ENCODE measurements at places on chromosomes 13 and 19.

DNA sequence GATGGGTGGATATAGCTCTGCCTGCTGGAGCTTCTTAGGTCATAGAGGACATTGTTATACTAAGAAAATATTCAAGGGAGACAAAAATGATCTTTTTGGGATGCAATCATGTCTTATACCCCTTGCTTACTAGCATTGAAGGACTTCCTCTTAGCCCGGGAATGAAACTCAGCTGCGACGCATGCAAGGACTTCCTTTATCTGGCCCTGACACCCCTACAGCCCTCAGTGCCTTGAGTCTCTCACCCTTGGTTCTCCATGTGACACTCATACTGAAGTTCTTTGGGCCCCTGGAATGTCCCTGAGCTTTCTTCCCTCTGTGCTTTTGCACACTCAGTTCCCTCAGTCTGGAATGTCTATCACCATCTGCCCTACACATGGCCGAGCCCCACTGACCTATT is 72.5 kb upstream of the MTIF3 start:
- DNase-seq, result no peak

GRCh38 chr13:102812611-102813287 is 13.8 kb downstream of the BIVM start:
- DNase-seq, result no peak

DNA sequence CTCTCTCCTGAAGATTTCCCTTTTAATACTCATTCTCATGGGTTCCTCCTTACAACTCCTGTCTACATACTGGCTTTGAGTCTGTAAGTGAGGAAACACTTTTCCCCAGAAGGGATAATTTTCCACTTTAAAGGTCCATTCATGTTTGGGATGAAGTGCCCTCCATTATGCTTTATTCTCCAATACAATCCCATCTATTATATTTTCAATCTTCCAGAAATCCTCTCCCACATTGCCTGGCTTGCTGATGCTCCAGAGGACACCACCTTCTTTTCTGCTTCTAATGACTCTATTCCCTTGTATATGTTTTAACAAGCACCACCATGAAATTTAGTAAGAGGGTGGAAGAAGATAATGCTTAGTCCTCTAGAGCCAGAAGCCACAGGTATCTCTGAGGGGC is 92.7 kb upstream of the NBEA start:
- DNase-seq, result no peak

- no peak for DNase-seq
Observed at GRCh38 chr19:34475026-34475974, 6.3 kb upstream of the WTIP start.

- DNase-seq, result no peak
Observed at GRCh38 chr13:29621051-29621800, 25.7 kb upstream of the SLC7A1 start.

DNA sequence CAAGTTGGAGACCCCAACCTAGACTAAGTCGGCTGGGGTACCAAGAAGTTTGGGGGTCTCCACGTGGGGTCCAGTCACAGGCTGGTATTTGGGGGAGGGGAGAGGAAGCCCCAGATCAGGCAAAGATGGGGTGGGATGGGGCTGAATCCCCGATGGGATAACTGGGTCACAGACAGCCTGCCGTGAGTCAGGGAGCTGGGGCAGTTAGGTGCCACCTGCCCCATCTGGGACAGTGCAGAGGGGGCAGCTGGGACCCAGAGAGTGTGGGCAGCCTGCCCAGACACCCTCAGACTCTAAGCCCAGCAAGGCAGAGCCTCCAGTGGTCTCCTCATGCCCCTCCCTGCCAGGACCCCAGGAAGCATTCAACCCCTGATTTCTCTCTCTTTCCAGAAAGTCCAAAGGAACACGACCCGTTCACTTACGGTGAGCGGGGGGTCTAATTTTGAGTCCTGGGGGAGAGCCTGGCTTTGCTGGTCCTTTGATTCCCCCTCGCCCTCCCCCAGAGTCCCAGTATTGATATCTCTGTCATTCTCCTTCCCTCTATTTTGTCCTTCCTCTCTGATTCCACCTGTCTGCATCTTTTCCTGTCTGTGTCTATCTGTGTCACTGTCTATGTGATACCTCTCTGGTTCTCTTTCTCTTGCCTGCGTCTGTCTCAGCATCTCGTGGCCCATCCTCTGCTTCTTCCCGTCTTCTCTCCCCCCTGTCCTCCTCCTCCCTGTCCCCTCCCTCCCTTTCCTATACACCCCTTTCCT is 1.8 kb downstream of the FXYD1 start:
- DNase-seq, result no peak

- DNase-seq, result no peak
Observed at GRCh38 chr13:50326811-50327210, 311.6 kb downstream of the KCNRG start.

DNA sequence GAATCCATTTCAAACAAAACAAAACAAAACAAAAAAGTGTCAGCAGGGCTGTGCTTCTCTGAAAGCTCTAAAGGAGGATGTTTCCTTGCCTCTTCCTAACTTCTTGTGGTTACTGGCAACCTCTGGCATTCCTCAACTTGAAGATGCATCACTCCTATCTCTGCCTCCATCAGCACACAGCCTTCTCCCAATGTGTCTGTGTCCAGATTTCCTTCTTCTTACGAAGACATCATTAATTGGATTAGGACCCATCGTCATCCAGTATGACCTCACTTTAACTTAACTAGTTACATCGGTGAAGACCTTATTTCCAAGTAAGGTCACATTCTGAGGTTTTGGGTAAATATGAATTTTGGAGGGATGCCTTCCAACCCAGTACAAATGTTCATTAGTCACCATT is 33.8 kb upstream of the GTF2F2 start:
- DNase-seq, result no peak

GRCh38 chr13:53238261-53238660 is 209.6 kb downstream of the OLFM4 start:
- no peak for DNase-seq

- DNase-seq, result no peak
Observed at GRCh38 chr19:2680808-2681207, 21.7 kb downstream of the GNG7 start.

DNA sequence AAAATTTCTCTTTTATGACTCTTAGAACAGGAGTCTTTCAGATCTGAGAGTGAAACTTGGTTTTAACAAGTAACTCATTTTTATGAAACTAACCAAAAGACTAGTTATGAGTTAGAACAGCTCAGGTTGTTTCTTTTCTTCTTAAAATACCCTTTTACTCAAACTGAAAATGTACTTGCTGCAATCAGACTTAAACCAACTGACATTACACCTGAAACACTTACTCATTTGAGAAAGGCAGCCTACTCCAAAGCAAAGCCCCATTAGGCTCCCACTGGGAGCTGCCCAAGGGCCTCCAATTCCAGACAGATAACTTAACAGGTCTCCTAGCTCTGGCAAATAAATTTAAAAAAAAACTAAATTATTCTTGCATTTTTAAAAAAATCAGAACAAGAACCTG is 3.6 kb downstream of the FOXO1 start:
- no peak for DNase-seq

All from GF-D8 (cell line).